Large intestine (tissue), 12 donors: ENCODE measurements at places on chromosomes 13 and 19. TPM values are rescaled to one million over a fixed set of nuclear protein-coding genes. Genes with fewer than 3 reads are reported as not detected.

The URAD gene
- polyA plus RNA-seq = 47.1 TPM

The LMTK3 gene
- 7.2 TPM for polyA plus RNA-seq

The KLHL1 gene
- 0.57 TPM for polyA plus RNA-seq

The FGF22 gene
- 0.24 TPM for polyA plus RNA-seq
